Activated naive CD8-positive, alpha-beta T cell treated with anti-CD3 and anti-CD28 coated beads for 36 hours (primary cell): ENCODE measurements at places on chromosomes 7 and 10.

- peaks cover 65% of the 10 kb centered on the region for H3K36me3 ChIP-seq
- H3K4me1 ChIP-seq = peaks cover 21% of the 10 kb centered on the region
- H3K27me3 ChIP-seq = no peaks in the 10 kb centered on the region
- no peak overlapping the region for H3K27ac ChIP-seq
- H3K4me3 ChIP-seq = no peak overlapping the region
- no peak for DNase-seq
Measured at GRCh38 chr7:30630986-30631385, 36.3 kb downstream of the GARS1 start.

GRCh38 chr10:131569851-131570715 is 258.6 kb upstream of the TCERG1L start:
- no peak overlapping the region for H3K4me3 ChIP-seq
- peaks cover 7% of the 10 kb centered on the region for H3K27me3 ChIP-seq
- DNase-seq = no peak
- no peaks in the 10 kb centered on the region for H3K36me3 ChIP-seq
- H3K4me1 ChIP-seq = no peaks in the 10 kb centered on the region
- no peak overlapping the region for H3K27ac ChIP-seq

GRCh38 chr7:132580277-132580676 is 4.0 kb upstream of the PLXNA4 start:
- no peaks in the 10 kb centered on the region for H3K36me3 ChIP-seq
- H3K4me3 ChIP-seq = no peak overlapping the region
- peaks cover 10% of the 10 kb centered on the region for H3K4me1 ChIP-seq

DNA sequence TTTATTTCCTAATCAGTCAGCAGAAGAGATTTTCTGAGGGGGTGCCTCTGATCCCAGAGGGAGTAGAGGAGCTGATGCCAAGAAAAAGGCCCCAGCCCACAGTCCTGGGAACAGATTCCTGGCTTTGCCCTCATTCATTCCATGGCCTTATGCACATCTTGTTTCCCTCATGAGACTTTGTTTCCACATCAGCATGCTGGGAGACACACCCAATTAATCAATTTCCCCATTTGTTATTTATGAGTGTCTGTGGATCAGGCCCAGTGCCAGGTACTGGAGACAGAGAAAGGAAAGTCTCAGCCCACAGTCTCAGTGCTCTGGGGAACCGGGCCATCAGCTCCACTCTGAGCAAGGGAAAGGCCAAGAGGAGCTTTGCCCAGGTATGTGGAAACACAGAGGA is 496.2 kb upstream of the ZMIZ1 start:
- H3K36me3 ChIP-seq = no peaks in the 10 kb centered on the region
- H3K27me3 ChIP-seq = no peaks in the 10 kb centered on the region
- DNase-seq = no peak
- no peak overlapping the region for H3K27ac ChIP-seq
- H3K4me1 ChIP-seq = no peaks in the 10 kb centered on the region

DNA sequence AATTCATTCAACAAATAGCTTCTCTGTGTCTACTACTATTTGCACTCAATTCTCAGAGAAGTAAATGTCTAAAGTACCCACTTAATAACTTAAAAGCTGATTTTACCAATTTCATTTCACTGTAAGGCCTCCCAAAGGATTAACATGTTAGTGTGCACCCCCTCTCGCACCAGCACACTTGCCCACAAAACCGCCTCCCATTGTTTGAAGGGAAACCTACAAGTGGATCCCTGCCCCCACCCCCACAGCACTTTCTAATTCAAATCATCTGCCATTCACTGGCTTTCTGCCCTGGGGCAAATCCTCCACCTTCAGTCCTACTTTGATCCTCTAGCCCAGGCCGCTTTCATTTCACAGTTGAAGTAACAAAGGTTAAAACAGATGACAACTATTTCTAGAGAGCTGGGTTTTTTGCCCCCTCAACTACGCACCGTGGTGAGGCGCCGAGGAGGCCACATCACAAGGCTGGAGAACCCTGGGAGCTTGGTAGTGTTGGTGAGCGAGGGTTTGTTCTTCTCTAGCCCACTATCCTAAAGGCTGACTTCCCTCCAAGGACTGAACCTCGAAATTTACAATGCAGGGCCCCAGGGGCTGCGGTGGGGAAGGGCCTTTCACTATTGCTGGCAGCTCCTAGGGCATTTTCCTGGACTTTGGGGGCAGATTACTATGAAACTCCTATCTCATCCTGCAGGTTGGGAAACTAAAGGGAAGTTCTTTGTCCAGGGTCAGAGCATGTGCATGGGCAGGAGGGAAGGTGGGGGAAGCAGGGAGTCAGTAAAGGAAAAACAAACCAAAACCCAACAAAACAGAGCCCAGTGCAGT is 517.4 kb upstream of the ZMIZ1 start:
- H3K36me3 ChIP-seq = no peaks in the 10 kb centered on the region
- H3K4me3 ChIP-seq = no peak overlapping the region
- DNase-seq = peak; percentile 14
- H3K27ac ChIP-seq = peak overlapping the region; percentile 6
- peaks cover 8% of the 10 kb centered on the region for H3K27me3 ChIP-seq
- H3K4me1 ChIP-seq = peaks cover 7% of the 10 kb centered on the region

- no peak overlapping the region for H3K4me3 ChIP-seq
- H3K27me3 ChIP-seq = peaks cover 17% of the 10 kb centered on the region
- no peak for DNase-seq
Measured at GRCh38 chr10:127720142-127720541, 16.8 kb upstream of the FOXI2 start.

GRCh38 chr7:129205987-129206785 is 17.8 kb downstream of the SMO start:
- peaks cover 4% of the 10 kb centered on the region for H3K27me3 ChIP-seq
- no peak for DNase-seq
- no peak overlapping the region for H3K4me3 ChIP-seq

DNA sequence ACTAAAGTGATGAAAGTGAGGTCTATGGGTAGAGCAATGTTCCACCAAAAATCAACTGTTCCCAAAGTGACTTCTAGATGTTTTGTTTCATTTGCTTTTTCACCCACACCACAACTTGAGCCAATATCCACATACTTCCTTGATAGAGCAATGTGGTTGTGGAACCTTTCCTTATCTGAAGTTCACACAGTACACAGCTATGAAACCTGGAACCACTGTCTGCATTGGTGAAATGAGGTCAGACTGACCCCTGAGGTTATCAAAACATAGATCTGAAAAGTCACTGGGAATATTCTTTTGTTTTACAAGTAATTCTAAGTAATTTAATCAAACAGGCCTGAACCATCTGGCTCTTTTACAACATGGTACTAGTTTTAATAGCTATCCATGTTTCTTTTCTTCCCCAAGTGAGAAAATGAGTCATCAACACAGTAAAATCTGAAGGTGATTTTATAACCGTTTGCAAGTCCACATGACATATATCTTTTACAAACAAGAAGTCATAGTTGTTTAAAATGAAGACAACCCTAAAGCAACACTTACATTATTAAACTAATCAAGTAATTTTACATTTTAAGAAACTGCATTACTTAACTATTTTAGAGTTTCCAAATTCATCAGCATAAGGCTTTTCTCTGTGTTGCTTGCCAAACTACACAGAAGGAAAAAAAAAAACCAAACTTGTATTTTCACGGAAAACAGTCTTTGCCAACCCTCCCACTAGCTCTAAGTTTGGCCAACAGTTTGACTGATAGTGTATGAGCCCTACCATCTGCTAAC is 80.3 kb downstream of the LRRC17 start:
- H3K36me3 ChIP-seq = no peaks in the 10 kb centered on the region
- DNase-seq = no peak
- H3K27ac ChIP-seq = no peak overlapping the region
- no peak overlapping the region for H3K4me3 ChIP-seq
- H3K4me1 ChIP-seq = no peaks in the 10 kb centered on the region

- H3K4me3 ChIP-seq = no peak overlapping the region
- no peak overlapping the region for H3K27ac ChIP-seq
- H3K27me3 ChIP-seq = no peaks in the 10 kb centered on the region
- peak; percentile 21 for DNase-seq
- H3K36me3 ChIP-seq = no peaks in the 10 kb centered on the region
- H3K4me1 ChIP-seq = peaks cover 10% of the 10 kb centered on the region
Measured at GRCh38 chr10:5512881-5513612, 11.7 kb upstream of the CALML3 start.

- DNase-seq = no peak
- no peak overlapping the region for H3K4me3 ChIP-seq
- no peaks in the 10 kb centered on the region for H3K36me3 ChIP-seq
- H3K27ac ChIP-seq = no peak overlapping the region
- H3K27me3 ChIP-seq = no peaks in the 10 kb centered on the region
Measured at GRCh38 chr7:157825325-157825724, 488.5 kb downstream of the DNAJB6 start.

DNA sequence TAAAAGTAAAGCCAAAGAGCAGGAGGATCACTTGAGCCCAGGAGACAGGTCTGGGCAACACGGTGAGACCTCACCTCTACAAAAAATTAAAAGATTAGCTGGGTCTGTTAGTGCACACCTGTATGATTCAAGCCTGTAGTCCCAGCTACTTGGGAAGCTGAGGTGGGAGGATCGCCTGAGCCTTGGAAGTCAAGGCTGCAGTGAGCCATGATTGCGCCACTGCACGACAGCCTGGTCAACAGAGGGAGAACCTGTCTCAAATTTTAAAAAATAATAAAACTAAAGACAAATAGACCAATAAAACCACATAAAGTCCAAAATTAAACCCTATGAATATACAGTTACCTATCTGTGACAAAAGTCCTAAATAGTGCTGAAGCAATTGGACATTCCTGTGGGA is 3.2 kb downstream of the LMBR1 start:
- H3K36me3 ChIP-seq = peaks cover 24% of the 10 kb centered on the region
- no peaks in the 10 kb centered on the region for H3K27me3 ChIP-seq
- no peak for DNase-seq

DNA sequence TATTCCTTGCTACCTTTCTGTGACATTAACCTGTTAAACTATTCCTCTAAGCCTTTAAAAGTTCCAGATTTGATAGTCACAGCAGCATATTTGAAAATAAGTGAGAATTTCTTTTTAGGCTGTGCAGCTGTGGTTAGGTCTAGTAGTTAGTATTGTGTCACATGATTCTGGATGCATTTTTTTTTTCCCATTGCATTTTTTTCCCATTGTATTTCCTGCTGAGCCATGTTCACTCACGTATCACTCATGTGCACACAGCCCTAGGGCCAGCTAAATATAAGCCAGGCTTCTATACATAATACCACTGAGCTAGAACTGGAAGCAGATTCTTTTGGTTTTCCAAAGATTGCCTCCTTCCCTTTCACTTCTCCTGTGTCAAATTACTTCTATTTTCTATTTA is 37.4 kb downstream of the DNAJC9 start:
- H3K27me3 ChIP-seq = no peaks in the 10 kb centered on the region
- no peak overlapping the region for H3K4me3 ChIP-seq
- no peak for DNase-seq
- no peak overlapping the region for H3K27ac ChIP-seq

- H3K36me3 ChIP-seq = peaks cover 3% of the 10 kb centered on the region
- DNase-seq = no peak
- peaks cover 12% of the 10 kb centered on the region for H3K4me1 ChIP-seq
Measured at GRCh38 chr7:149321978-149322541, 60.1 kb downstream of the ZNF783 start.
